ENCODE measurements at places on chromosomes 3 and 15.

DNA sequence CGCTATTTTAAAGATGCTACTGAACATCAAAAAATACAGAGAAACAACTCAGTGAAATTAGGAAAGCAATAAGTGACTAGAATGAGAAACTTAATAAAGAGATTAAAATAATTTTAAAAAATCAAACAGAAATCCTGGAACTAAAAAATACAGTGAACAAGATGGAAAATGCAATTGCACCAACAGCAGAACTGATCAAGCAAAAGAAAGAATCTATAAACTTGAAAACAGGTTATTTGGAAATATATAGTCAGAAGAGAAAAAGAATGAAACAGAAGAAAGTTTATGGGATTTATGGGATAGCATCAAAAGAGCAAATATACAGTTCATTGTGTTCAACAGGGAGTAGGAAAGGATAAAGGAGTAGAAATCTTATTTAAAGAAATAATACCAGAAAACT, 53.3 kb downstream of the MEX3B start:
- H3K4me3 ChIP-seq: peak overlapping the region; percentile 41
- H3K27me3 ChIP-seq: no peaks in the 10 kb centered on the region
- H3K36me3 ChIP-seq: peaks cover 39% of the 10 kb centered on the region
- peaks cover 16% of the 10 kb centered on the region for H3K4me1 ChIP-seq
- no peak overlapping the region for H3K27ac ChIP-seq

DNA sequence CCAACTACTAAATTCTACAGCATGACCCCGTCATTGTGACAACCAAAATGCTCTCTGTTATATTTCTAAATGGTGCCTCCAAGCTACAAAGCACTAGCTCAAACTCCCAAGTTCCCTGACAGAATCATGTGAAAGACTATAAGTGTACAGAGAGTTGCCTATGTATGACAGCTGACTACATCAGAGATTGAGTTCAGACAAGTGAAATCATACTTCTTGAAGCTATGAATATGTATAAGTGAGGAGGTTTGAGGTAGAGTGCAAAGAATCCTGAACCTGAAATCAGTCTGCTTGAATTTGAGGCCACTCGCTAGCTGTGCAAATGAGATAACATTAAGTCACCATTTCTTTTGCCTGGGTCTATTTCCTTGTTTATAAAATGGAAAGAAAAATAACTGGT, 63.9 kb upstream of the TP63 start:
- no peak for DNase-seq
- no peaks in the 10 kb centered on the region for H3K36me3 ChIP-seq
- H3K27me3 ChIP-seq: no peaks in the 10 kb centered on the region
- no peaks in the 10 kb centered on the region for H3K4me1 ChIP-seq
- no peak overlapping the region for H3K4me3 ChIP-seq

DNA sequence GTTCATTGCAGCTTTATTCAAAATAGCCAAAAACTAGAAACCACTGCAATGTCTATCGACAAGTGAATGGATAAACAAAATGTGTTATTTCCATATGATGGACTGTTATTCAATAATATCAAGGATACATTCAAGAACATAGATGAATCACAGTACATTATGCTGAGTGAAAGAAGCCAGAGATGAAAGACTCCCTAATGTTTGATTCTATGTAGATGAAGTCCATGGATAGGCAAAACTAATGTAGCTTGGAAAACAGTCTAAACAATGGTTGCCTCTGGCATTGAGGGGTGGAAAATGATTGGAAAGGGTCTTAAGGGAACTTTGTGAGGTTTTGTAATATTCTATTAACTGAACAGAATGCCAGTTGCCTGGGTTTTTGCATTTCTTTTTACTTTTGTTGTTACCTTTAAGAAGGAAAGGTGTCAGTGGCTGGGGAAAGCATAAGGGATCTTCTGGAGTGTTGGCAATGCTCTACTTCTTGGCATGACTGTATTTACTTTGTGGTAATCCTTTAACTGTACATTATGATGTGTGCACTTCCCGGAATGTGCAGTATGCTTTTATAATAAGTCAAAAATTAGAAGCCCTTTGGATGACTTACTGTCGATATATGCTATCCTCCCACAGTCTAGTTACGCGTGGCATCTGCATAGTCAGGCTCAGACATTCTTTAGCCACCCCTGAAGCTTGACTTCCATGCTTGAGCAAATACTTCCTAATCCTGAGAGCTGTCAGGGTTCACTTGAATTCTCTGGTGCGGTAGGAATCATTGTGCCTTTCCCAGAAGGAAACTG, 20.5 kb upstream of the ATP10A start:
- no peaks in the 10 kb centered on the region for H3K27me3 ChIP-seq
- no peaks in the 10 kb centered on the region for H3K4me1 ChIP-seq
- no peak overlapping the region for H3K4me3 ChIP-seq
- no peak for DNase-seq
- no peaks in the 10 kb centered on the region for H3K36me3 ChIP-seq

GRCh38 chr15:81221449-81221848, 24.8 kb downstream of the IL16 start:
- no peak overlapping the region for H3K27ac ChIP-seq
- H3K4me1 ChIP-seq: no peaks in the 10 kb centered on the region
- H3K4me3 ChIP-seq: no peak overlapping the region
- DNase-seq: no peak
- H3K27me3 ChIP-seq: peaks cover 5% of the 10 kb centered on the region
- H3K36me3 ChIP-seq: no peaks in the 10 kb centered on the region

DNA sequence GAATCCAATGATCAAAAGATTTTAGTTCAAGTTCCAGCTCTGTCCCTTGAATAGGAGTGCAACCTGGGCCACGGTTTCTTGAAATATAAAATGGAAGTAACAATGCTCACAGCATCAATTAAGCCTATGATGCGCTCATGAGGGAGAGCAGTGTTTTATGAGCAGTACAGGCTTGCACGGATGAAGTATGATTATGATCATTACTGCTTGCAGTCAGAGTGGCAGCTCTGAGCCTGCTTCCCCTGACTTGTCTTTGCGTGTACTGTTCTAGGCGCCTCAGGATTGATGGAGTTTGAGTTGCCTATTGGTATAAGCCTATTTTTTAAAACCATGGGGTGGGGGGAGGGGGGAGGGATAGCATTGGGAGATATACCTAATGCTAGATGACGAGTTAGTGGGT, 37.0 kb downstream of the ITGB5 start:
- DNase-seq: no peak
- H3K4me3 ChIP-seq: no peak overlapping the region
- H3K36me3 ChIP-seq: peaks cover 21% of the 10 kb centered on the region
- H3K4me1 ChIP-seq: peaks cover 32% of the 10 kb centered on the region

DNA sequence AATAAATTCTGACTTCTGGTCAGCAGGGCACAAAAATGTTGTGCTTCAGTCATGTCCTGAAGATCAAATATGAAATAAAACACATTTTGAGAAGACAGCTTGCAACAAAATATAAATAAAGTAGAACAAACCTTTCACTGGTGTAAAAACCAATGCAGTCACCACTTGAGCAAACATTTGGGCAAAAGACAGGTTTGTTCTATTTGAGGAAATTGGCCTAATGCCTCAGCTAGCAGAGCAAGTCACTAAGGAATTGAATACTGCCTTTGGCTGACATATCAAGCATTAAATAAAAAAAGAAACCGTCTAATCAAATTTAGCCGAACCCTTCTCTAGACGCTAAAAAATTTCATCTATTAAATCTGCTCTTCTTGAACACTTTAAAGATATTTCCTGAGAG, 475.4 kb upstream of the CNTN3 start:
- H3K4me1 ChIP-seq: no peaks in the 10 kb centered on the region
- no peaks in the 10 kb centered on the region for H3K27me3 ChIP-seq
- no peak for DNase-seq
- H3K27ac ChIP-seq: no peak overlapping the region
- no peak overlapping the region for H3K4me3 ChIP-seq

DNA sequence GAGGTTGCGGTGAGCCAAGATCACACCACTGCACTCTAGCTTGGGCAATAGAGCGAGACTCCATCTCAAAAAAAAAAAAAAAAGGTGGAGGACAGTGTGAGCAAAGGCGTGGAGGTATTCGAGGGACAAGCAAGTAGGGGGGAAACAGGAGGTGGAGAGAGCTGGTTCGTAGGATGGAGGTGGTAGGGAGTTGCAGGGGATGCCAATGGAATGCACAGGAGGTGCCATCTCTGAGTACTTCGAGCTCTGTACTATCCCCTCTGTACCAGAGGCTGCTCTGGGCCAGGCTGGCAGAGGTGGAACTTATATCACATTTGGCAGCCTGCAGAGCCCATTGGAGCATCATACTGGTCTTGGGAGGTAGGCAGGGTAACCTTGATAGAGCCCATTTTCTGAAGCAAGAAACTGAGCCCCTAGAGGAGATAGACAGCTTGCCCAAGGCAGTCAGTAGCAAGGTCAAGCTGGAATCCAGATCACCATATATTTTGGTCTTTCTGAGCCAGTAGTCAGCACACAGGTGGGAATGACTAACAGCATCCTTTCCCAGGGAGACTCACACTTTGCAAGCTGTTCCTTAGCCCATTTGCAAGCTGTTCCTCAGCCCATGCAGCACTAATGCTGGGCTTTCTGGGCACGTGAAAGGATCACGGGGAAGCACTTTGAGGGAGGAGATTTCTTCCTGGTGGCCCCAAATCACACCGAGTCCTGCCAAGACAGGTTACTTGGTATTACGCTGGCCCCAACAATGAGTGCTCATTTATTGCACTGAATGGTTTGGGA, 9.2 kb upstream of the CCDC33 start:
- H3K4me3 ChIP-seq: peak overlapping the region; percentile 64
- no peaks in the 10 kb centered on the region for H3K36me3 ChIP-seq
- H3K27me3 ChIP-seq: peaks cover 18% of the 10 kb centered on the region
- peak overlapping the region; percentile 27 for H3K27ac ChIP-seq
- DNase-seq: no peak

DNA sequence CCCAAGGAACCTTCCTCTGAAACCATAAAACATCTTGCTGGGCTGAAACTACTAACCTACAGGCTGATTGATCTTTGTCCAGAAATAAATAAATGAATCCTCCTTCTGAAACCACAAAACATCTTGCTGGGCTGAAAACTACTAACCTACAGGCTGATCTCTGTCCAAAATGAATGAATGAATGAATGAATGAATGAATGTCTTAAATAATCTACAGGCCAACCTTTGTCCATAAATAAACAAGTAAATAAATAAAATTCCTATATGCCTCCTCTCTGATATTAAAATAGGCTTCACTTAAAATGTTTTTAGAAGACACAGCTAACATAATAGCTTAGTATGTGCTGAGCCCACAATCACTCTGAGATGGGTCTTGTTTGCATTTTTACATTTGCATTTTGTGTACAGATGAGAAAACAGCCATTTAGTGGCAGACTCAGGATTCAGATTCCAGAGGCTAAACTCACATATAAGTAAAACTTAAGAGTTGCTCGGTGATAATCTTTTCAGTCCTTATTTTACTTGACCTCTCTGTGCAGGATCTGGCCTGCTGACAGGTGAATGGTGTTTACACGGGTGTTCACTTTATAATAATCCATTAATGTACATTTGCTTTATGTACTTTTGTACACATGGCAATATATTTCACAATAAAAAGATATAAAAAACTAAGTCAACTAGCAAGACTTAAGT, 10.4 kb downstream of the TJP1 start:
- H3K27ac ChIP-seq: no peak overlapping the region
- no peak overlapping the region for H3K4me3 ChIP-seq
- no peaks in the 10 kb centered on the region for H3K27me3 ChIP-seq
- DNase-seq: no peak

DNA sequence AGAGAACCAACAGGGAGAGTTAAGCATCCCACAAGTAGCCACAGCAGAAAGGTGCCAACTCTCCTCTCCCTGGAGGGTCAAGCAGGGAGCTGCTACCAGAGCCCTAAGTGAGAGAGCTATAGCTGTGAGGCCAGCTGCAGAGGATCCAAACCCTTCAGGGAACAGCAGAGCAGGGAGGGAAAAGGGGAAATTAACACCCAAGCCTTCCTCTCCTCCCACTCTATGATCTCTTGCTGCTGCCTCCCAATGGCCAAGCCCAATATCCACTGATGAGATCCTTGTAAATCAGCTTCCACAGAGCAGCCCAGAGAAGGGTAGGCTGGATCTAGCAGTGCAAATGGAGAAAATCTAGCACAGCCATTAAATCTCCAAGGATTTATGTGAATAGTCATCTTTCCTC, 68.2 kb upstream of the THBS1 start:
- H3K4me1 ChIP-seq: no peaks in the 10 kb centered on the region
- no peak overlapping the region for H3K27ac ChIP-seq
- DNase-seq: no peak
- H3K36me3 ChIP-seq: peaks cover 2% of the 10 kb centered on the region
- no peak overlapping the region for H3K4me3 ChIP-seq

DNA sequence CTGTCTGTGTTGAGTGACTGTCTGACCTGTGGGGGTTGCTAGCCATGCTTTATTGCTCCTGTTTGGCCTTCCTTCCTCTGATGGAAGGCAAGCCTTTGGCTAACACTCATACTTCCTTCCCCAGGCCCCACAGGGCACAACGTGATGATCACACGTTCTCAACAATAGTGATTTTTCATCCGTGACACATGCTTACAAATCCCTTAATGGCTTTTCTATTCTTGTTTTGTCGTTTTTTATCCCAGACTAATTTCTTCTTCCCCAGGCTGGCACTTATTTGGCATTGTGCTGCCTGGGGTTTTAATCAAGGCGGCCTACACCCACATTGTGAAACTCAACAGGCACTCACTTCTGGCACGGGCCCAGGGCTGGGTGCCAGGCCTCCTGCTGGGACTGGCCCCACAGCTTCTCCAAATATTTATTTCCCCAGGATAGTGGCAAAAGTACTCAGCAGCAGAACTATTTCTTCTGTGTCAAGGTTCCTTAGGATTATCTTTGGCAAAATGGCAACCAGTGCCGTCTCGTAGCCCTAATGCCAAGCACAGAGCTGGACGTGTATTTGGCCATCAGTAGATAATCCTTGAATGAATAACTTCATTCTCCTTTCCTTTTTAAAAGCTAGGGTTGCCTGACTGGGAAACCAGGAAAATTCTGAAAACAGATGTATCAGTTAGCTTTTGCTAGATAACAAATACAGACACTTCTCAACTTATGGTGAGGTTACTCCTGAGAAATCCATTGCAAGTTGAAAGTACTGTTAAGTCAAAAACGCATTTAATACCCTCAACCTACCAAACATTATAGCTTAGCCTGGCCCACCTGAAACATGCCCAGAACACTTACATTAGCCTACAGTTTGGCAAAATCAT, 30.6 kb downstream of the CMTM7 start:
- H3K4me3 ChIP-seq: no peak overlapping the region
- no peak for DNase-seq
- peaks cover 12% of the 10 kb centered on the region for H3K36me3 ChIP-seq
